ENCODE measurements at places on chromosomes 7 and 10. TPM values are rescaled to one million over a fixed set of nuclear protein-coding genes. Genes with fewer than 3 reads are reported as not detected.

DNA sequence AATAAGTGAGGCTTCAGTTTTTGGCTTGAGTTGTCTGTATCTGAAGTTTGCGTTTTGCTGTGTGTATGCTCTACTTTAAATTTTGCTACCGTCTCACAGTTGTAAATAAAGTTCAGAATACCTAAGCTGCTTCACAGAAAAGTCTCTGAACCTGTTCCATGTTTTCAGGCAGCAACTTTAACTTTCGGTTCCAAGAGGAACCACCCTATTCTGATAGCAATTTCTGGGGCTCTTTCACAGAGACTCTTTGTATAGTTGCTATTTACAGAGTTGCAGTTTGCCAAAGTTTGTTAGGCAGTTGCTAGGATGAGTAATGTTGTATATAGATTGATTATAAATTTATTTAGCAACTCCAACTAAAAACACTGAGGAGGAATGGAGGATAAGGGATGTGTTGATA, 5.7 kb downstream of the FAM221A start:
- DNase-seq = no peak

DNA sequence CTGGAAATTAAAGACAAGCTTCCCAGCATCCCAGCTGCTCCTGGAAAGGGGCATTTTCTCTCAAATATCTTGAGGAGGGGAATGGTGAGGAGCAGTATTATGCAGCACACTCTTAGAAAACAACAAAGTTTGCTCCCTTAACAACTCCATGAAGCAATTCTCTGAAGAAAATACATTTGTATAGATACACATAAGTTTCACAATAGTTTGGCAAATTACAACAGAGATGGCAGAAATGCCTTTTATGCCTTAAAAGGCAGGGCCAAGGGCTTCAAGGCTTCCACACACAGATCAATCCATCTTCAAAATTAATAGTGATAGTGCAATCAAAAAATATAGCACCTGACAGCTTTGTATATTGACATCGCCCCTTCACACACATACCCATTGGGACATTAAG, 12.2 kb downstream of the DGKI start:
- no peak for DNase-seq

The PRSS58 gene
- total RNA-seq = not detected

The GCK gene
- not detected for total RNA-seq

The STEAP4 gene
- total RNA-seq = 20.3 TPM

All from psoas muscle (tissue), 8 donors.